ENCODE measurements at places on chromosomes 4 and X. TPM values are rescaled to one million over a fixed set of nuclear protein-coding genes. Genes with fewer than 3 reads are reported as not detected.

Gene ENOPH1
- total RNA-seq: 61.5 TPM

GRCh38 chr4:17033025-17033767 is 134.8 kb upstream of the LDB2 start:
- no peak for DNase-seq

DNA sequence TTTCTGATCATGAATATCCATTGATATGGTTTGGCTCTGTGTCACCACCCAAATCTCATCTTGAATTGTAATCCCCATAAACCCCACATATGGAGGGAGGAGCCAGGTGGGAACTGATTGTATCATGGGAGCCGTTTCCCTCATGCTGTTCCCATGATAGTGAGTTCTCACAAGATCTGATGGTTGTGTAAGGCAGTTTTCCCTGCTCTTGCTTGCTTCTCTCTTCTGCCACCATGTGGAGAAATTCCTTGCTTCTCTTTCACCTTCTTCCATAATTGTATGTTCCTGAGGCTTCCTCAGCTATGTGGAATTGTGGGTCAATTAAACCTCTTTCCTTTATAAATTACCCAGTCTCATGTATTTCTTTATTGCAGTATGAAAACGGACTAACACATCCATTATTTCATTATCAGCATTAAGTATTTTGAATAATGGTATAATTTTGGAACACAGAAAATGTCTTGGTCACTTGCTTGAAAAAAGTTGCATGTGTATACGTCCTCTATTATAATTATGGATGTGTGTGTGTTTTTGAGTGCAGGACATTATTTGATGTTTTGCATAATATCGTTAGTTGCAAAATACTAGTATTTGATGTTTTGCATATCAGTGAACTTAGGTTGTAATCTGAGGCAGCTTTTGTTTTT is 334.6 kb downstream of the PCDH10 start:
- no peak for DNase-seq

Gene LGI2
- total RNA-seq: not detected

Gene RNF175
- total RNA-seq: not detected

GRCh38 chrX:134572816-134573682 is 85.2 kb downstream of the PLAC1 start:
- DNase-seq: no peak

Gene CDKN2AIP
- total RNA-seq: 24.1 TPM

DNA sequence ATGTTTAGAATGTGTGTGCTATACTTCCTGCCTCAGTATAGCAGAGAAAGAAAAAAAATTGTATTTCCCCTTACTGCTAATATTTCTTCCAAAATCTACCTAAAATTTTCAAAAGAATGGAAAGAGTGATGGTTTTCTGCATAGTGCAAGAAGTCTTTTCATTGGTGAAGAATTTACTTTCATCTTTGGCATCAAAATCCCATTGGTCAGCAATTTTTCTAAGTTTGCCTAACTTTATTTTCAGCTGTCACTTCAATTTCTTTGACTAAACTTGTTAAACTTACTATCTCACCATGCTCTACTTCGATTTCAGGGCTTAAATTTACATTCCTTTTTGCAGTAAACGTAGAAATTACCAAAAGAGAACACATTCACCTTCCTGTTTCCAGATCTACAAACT is 44.5 kb upstream of the MAGEB2 start:
- no peak for DNase-seq

Gene MAGEA2B
- not detected for total RNA-seq

- no peak for DNase-seq
Observed at GRCh38 chr4:40395908-40396793, 61.0 kb downstream of the CHRNA9 start.

DNA sequence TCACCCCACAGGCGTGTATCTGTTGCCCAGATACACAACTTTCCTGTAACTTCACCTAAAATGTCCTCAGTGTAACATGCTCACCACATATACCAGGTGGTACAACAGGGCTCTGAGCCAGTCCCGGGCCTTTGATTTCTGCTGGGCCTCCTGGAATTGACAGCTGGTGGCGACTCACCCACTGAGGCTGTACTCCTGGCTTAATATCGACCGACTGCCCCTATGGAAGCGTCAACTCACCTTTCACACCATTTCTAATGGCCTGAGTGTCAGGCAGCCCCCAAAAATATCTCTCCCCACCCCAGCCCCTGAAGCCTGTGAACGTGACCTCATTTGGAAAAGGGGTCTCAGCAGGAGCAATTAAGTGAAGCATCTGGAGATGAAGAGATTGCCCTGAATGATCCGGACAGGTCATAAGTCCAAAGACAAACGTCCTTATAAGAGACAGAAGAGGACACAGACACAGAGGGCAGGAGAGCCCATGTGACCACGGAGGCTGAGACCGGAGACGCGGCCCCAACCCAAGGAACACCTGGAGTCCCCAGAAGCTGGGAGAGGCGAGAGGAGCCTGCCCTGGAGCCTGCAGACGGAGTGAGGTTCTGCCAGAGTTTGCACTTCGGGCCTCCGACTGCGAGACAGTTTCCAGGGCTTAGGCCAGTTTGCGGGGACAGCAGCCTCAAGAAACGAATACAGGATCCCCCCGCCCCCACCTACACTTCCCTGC is 12.6 kb upstream of the MXD4 start:
- no peak for DNase-seq

DNA sequence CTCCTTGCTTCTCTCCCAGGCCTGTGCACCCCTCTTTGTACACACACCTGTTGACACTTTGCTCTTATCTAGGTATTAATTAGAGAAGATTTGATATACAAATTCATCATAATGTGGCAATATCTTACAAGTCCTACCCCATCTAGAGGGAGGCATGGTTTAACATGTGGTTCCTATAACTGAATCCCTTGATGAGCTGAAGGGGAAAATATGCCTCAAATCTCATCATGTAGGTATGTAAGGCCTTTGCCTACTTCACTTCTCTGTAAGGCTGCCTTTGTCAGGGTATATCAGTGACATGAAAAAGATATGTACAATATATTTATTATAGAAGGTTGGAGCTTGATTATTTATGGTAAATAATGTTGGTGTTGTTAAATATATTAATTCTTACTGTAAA is 31.9 kb downstream of the HTR2C start:
- no peak for DNase-seq

DNA sequence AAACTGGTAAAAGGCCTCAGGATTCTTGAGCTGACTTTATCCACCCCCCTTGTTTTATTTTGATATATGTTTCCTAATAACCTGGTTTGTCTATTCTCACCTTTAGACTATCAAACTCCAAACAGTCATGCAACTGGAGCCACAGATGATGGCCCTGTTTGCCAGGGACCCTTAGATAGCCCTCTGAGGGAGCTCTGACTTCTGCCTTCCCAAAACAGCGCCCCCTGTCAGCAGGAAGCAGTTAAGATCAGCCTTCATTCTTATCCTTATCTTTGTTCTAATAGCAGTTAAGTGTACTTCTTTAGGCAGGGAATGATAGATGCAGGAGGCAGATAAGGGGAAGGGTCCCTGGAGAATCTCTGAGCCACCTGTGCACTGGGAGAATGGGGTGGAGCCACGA is 27.5 kb upstream of the CXCL13 start:
- DNase-seq: no peak

DNA sequence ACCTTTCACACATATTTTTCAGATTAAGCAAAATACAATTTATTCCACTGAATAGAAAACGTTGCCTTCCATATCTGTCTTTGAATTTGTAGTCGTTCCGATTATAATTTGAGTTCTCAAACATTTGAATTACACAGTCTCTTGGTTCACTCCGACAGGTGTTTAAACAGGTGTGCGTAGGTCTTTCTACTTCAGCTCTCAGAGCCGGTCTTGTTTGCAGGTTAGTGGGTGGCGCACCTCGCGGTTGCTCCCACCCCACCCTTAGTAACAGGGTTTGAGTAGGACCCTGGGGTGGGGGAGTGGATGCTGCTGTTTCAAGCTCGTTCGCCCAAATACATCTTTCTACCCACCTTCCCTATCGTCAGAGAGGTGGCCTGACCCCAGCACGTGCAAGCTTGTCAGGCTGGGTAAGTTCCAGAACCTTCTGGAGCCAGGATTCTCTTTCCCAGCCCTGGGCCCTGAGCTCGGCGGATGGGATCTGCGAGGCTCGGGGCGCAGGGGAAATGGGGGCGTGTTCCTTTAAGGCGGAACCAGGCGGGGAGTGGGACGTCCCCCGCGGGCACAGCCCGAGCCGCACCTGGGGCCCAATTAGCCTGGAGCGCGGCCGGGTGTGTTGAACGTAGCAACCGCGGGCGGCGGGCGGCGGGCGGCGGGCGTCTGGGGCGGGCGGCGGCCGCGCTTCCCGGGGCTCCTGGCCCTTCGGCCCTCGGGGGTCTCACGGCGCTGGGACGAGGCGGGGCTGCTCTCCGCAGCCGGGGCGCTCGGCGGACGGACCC is at the start of gene FAM149A:
Gene FAM149A (plus strand): TSS at position 591 of the 776 bp plus-strand sequence.
- DNase-seq: peak; percentile 22

DNA sequence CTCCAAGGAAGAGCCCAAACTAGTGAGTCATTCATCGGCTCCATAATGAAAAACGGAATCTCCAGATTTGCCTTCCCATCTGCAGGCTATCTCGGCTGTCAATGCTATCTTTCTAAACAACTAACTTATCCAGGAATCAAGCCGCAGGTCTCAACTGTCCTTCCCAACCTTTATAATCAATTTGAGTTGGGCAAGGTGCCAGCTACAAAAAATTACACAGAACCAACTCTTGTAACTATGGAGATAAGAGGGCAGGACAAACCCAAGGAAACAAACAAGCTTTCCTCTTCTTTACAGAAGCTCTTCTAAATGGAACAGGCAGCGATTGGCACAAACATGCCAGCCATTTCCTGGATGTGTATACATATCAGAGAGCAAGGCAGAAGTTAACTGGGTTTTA is 61.2 kb upstream of the RAI2 start:
- no peak for DNase-seq

Gene HTATSF1
- 50.2 TPM for total RNA-seq

GRCh38 chr4:55859711-55860110 is 6.3 kb downstream of the EXOC1 start:
- no peak for DNase-seq

Gene SULT1E1
- not detected for total RNA-seq

GRCh38 chr4:53923921-53924320 is 140.5 kb downstream of the CHIC2 start:
- no peak for DNase-seq

Gene ERAS
- not detected for total RNA-seq

DNA sequence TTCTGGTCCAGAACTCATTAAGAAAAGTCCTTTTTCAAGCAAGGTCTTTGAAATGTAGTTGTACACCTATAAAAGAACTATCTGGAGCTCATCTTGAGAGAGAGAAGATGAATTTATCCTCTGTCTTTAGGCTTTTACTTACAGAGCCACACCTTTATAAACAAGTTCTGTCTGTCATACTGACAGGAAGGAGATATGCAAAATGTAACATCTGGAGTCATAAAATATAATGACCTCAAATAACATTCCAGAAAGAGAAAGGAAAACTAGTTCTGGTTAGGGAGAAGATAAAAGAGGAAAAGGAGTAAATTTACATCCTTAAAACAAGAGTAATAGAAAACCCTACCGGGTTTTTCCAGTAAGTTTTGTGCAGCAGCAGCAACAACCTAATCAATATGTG is 1.3 kb downstream of the INPP4B start:
- DNase-seq: no peak

Gene TMPRSS11F
- not detected for total RNA-seq

DNA sequence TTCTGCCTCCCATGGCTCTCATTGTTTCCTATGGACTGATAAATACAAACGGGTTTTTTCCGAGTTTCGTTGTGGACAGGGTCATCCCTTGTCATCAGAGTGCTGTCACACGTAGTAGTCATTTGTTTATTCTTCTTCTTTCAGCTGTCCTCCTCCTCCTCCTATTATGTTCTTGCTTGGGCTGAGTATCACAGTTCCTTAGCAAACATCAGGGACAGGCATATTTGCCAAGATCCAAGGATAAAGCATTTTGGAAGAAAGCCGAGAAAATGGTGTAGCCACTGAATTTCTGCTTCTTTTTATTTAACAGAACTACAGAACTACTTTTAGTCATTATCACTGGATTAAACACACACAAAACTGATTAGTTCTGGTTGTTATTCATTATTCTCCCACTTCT is 167.9 kb downstream of the MAML3 start:
- DNase-seq: no peak

DNA sequence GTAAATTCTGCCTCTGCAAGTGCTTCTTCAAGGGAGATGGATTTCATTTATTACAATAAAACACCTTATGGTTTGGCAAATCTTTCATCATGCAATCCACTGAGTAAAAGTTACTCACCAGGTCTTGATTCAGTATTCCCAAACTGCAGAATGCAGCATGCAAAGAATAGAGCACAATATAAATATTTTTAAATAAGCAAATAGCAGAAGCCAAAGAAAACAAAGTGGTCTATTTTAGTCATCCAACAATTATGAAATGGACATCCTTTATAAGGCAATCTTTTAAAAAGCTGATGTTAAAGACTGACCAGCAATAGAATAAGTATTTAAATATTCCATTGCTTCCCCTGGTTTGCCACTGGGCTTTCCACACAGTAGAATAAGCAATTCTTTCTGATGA is 59.5 kb downstream of the SLC39A8 start:
- no peak for DNase-seq

DNA sequence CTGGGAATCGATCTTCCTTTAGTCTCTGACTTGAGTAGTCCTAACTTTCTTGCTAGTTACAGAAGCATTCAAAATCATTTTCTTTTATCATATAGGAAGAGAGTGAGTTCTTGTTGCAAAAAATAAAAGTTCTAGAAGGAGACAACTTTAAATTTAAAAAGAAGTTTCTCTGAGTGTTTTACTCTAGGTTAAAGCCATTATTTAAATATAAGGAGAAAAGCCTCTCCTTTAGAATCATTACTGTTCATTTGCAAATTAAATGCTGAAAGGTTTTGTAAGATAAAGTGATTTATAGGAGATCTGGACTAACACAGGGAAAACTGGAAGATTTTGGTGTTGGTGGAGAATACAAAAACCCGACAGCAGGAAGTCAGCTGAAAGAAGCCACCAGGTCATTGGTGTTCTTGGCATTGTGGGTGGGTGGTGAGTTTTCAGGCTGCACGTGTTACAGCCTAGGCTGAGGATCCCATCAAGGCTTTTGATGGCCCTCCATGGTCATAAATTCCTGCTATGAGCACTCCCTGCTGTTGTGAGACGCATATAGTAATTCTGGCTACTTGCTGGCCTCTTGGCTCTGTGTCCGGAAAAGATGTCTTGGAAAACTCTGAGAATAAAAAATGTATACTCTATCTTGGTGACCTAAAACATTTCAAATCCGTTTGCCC is 81.6 kb downstream of the GPAT3 start:
- DNase-seq: no peak

Gene PPP2R2C
- not detected for total RNA-seq

Gene TMPRSS11B
- total RNA-seq: not detected

Gene PLAC1
- total RNA-seq: not detected
